Caco-2 (cell line): ENCODE measurements at places on chromosomes 3 and 15. TPM values are rescaled to one million over a fixed set of nuclear protein-coding genes. Genes with fewer than 3 reads are reported as not detected.
A peak's percentile ranks its signal among the peaks of the same experiment; 100 is the strongest.

- DNase-seq = no peak
Observed at GRCh38 chr3:112119962-112120836, 12.8 kb downstream of the GCSAM start.

GRCh38 chr15:70526221-70526973, 237.0 kb downstream of the UACA start:
- DNase-seq = no peak

GRCh38 chr15:41888662-41889253, 5.1 kb downstream of the SPTBN5 start:
- DNase-seq = no peak

Gene SH3GL3
- total RNA-seq = not detected in 2 replicates

Gene PROS1
- total RNA-seq = 19.4 and 23.4 TPM in 2 replicates

GRCh38 chr3:118736107-118736506, 298.5 kb downstream of the IGSF11 start:
- DNase-seq = no peak

GRCh38 chr15:91228890-91229289, 128.8 kb downstream of the SV2B start:
- no peak for DNase-seq

DNA sequence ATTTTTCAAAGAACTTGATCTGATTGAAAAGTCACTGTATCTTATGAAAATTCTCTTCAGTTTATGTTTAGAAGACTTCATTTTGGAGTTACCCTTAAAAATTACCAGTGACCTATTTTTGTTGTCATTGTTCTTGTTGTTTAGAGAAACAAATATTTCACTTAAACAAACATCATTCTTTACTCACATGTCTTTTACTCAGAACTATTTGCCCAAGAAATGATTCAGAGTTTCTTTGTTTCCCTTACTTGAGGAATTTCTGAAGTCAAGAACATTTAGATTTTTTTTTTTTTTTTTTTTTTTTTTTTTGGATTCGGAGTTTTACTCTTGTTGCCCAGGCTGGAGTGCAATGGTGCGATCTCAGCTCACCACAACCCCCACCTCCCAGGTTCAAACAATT, 259.6 kb upstream of the UBE2E1 start:
- DNase-seq = no peak

DNA sequence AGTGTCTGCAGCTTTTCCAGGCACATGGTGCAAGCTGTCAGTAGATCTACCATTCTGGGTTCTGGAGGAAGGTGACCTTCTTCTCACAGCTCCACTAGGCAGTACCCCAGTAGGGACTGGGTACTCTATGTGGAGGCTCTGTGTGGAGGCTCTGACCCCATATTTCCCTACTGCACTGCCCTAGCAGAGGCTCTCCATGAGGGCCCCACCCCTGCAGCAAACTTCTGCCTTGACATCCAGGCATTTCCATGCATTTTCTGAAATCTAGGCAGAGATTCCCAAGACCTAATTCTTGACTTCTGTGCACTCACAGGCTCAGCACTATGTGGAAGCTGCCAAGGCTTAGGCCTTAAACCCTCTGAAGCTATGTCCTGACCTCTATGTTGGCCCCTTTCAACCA, 1060.0 kb downstream of the NAALADL2 start:
- no peak for DNase-seq

DNA sequence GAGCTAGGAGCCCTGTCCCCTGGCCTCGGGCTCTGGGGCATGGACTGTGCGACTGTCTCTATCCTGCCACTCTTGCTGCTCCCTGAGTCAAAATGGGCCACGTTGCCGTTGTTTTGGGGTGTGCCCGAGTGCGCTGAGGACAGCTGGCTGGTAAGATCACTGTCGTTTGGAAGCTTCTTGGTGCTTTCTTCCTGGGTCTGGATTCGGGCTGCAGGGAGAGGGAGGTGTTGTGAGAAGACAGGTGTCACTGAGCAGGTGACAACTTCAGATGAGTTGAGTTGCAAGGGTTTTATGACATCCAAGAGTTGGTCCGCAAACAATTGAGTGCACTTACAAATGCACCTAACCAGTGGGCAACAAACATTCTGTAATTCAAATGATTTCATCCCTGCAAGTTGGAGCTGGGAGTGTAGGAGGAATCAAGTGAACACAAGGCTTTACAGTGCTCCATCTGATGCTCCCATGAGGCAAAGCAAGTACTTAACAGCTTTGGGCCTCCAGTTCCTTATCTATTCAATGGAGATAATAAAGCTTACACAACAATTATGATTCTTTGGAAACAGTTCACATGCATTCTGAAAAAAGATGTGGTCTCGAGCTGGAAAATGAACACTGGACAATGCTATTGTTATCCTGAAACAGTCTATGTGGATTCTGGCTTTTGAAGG, 11.0 kb upstream of the STARD5 start:
- no peak for DNase-seq

- DNase-seq = no peak
Observed at GRCh38 chr3:128397484-128397883, 69.2 kb downstream of the DNAJB8 start.

DNA sequence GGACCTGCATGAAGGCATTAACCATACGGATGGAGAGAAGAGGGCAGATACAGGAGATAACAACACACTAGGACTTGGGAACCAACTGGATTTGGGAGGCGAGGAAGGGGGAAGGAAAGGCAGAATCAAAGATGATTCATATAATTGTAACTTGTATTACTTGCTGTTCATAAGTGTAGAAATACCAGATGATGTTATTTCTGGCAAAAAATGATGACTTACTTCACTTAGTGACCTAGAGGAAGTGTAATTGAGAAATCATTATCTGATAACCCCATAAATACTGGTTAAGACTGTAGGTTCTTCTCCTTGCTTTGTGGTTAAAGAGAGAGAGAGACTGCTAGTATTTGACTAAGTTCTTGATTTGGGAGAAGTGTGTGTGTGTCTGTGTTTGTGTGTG, 50.5 kb upstream of the GK5 start:
- DNase-seq = no peak

DNA sequence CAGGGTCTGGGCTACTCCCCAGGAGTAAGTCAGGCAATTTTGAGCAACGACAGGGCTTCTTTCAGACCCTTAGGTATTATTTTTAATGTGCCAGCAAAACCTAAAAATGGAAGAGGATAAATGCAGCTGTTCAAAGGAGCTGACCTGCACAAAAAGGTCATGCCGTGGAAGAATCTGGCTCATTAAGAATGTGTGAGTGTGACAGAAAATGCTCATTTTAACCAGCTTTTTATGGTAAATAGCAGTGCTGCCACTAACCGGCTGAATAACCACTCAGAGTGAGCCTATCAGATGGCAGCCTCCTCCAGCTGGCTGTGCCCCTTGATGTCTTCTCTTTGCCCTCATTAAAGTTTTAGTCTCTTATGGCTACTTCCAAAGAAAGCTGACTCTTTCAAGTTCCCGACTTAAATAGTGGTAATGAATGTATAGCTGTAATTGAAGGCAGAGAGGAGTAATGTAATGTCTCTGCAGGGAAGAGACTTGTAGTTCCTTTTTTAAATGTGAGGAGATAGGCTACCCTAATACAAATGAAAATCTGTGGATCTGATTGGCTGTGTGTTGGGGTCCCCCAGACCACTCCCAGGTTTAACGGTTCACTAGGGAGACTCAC, 9.5 kb upstream of the FSTL1 start:
- DNase-seq = no peak

GRCh38 chr15:49989498-49989897, 129.5 kb downstream of the ATP8B4 start:
- DNase-seq = no peak

Gene RGMA
- total RNA-seq = 4.4 and 4.5 TPM in 2 replicates

DNA sequence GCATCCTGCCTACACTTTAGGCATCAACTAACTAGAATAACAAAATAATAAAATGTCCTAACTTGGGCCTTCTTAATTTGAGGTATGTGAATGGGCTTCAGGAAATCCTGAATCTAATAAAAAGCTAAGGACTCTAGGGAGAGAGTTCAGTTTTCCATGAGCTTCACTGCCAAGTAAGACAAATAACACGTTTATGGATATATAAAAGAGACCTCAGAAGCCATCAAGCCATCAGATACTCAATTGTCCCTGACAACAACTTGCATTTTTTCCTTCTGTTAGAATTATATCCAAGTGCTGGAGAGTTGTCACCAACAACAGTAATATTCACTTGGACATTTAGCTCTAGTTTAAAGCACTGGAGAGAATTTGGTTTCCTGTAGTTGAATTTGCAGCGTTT, 102.4 kb upstream of the IGSF10 start:
- DNase-seq = no peak

DNA sequence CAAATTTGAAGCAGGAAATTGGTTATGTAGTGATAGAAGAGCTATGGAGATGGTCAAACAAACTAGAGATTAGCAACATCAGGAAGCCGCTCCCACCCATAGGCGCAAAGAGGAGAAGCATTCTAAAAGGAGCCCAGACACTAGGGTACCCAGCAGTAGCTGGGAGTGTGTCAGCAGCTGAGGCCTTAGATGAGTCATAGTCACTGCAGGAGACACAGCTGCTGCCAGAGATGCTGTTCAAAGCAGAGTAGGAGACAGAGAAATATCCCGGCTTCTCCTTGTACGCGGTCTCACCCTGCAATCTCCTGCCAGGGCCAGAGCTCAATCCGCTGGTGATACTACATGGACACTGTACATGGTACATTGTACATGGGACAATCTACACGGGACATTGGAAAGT, 61.9 kb downstream of the VGLL3 start:
- DNase-seq = no peak

Gene FBXW12
- 1.7 and 2.3 TPM in 2 replicates for total RNA-seq

GRCh38 chr3:46488735-46489361, 8.9 kb upstream of the RTP3 start:
- DNase-seq = peak; percentile 92

GRCh38 chr3:175005193-175005592, 146.1 kb downstream of the NAALADL2 start:
- DNase-seq = no peak

- peak; percentile 50 for DNase-seq
Observed at GRCh38 chr3:124636863-124637296, 93.4 kb upstream of the UMPS start.

Gene GPR27
- total RNA-seq = 0.32 and 0.39 TPM in 2 replicates

Gene SNAP23
- 92.2 and 97.5 TPM in 2 replicates for total RNA-seq

GRCh38 chr15:86295511-86295910, 215.8 kb downstream of the AGBL1 start:
- DNase-seq = no peak
